ENCODE measurements at places on chromosomes 6 and 20.

GRCh38 chr6:82818727-82819126, 246.9 kb downstream of the UBE3D start:
- DNase-seq, result no peak

DNA sequence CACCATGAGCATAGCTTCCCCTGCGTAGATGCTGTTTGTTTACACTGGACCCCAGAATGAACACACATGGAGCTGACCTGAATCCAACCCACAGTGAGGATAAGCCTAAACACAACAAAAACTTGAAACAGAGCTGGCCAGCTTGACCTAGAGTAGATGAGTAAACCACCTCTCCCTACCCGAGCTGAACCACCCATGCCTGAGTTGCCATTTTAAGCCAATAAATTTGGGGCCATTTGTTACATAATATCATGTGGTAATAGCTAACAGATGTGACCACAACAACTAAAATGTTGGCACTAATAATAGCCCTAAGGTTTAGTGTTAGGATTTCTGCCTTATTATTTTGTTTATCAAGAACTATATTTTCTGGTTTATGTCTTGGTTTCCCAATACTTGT, 103.2 kb upstream of the GRIK2 start:
- no peak for DNase-seq

DNA sequence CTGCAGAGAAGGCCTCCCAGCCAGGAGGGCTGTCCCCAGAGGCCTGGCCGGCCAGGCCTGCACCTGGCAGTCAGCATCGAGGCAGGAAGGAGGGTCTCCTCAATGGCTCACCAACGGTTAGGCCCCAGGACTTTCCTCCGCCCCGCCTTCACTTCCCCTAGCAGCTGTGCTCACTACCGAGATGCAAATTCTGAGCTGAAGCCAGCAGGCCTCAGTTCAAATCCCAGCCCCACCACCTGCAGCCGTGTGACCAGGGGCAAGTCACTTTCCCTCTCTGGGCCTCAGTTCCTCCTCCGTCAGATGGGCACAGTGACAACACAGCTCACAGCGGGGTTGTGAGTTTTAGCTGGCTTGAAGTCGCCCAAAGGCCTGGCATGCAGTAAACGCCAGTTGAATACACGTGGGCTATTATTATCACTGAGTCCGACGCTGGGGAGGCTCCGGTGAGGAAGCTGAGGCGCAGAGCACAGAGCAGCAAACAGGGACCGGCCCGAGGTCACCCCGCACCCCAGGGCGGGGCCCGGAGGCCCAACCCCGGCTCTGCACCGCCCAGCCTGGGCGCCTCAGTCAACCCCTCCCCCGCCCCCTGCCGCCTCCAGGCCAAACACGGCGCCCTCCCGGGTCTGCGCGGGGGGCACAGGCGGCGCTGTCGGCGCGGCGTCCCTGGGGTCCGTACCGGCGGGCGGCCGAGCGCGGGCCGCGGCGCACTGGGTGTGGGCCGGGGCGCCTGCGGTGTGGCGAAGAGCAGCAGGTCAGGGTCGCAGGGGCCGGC, 671 bp downstream of the E2F1 start:
- peak; percentile 29 for DNase-seq

GRCh38 chr6:10733151-10733715, 10.4 kb downstream of the TMEM14C start:
- DNase-seq, result no peak

DNA sequence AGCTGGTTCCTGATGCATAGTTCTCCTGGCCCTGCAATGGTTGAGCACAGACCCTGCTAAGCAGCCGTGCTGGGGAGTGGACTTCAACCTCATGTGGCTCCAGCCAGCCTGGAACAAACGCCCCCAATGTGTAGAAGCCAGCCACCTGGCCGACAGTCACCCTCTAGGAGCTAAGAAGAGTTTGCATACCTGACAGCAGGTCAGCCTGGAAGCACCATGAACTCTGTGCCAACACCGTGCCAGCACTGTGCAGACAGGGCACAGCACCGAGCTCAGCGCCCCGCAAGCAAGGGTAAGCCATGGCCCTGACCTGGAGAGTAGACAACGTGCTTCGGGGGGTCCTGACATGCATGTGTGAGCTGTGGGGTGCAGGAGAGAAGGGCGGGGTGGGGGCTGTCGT, 356.3 kb downstream of the ZFAND3 start:
- DNase-seq, result no peak

DNA sequence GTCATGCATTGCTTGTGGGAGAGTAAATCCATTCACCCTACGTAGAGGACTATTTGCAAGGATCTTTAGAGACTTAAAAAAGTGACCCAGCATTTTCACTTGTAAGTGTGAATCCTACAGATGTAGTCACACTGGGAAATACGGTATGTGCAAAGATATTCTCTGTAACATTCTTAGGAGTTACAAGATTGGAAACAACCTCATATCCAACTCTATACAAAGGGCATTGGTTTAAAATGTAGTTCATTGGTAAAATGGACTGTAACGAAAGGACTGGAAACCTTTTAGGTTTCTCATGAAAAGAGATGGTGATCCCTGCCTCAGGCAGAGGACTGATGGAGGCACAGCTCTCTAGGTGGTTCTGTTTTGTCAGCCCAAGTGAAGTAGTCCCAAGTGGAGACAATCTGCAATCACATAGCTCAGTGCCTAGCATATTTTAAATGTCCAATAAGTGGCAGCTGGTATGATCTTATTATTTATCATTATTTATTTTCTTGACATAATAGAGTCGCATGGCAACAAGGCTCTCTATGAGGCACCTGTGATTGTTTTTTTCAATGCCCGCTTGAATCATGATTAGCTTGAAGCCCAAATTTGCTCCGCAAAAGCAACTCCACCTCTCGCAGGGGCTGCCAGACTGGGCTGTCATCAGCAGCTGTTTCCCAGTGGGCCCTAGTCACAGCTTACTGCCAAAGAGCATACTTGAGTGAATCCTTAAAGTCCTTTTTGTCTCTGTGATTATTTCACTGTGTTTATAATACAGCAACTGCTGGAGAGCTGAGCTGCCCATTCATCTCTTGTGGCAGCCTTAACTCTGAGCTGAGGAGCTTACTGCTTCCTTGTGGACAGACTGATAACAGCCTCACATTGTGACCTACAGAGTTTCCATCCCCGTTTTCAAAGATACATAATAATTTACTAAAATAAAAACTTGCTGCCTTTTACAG, 19.8 kb upstream of the ENPP1 start:
- DNase-seq, result no peak

- DNase-seq, result no peak
Measured at GRCh38 chr6:81237226-81237625, 515.3 kb downstream of the TENT5A start.

GRCh38 chr6:151963001-151963400, 155.5 kb downstream of the ESR1 start:
- DNase-seq, result no peak

GRCh38 chr20:6626805-6627204, 140.7 kb upstream of the BMP2 start:
- no peak for DNase-seq

DNA sequence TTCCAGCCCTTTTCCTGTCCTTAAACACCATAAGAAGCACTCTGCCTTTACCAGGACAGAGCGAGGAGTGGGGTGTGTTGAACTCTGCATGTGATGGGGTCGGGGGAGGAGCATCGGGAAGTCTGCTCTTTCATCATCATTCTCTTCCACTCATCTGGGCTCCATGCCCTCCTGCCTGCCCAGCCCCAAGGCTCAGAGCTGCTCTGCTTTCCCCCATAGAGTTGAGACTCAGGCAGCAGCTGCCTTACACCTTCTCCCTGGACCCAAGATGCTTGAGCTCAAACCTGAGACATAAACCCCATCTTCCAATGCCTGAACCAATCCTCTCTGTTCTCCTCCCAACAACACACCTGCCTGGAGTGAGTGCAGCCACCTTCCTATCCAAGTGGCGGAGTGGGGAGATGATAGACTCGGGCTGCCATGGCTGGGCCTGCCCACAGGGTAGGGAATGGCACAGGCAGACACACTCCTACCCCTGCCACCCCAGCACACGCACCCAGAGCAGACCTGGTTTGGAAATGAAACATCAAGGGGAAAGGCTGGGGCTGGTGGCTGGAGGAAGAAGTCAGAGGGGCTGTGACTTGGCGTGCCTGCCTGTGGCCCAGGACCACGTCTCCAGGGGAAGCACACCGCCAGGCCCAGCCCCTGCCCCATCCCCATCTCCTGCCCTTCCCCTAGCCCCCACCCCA, 28.4 kb downstream of the TFEB start:
- DNase-seq, result no peak

GRCh38 chr6:109820706-109821350, 129.7 kb downstream of the FIG4 start:
- DNase-seq, result no peak

- no peak for DNase-seq
Measured at GRCh38 chr6:107560657-107561056, 70.7 kb downstream of the SOBP start.

- no peak for DNase-seq
Measured at GRCh38 chr20:45927071-45927878, 7.2 kb upstream of the PCIF1 start.

Data from stimulated activated CD4-positive, alpha-beta T cell treated with anti-CD3 and anti-CD28 coated beads, TNF-alpha, amount 100 ng/mL, for 24 hours (primary cell).